ENCODE measurements at places on chromosomes 7 and 10.

GRCh38 chr10:86165666-86166065 lies 200.9 kb downstream of the GRID1 start:
- no peak for DNase-seq

DNA sequence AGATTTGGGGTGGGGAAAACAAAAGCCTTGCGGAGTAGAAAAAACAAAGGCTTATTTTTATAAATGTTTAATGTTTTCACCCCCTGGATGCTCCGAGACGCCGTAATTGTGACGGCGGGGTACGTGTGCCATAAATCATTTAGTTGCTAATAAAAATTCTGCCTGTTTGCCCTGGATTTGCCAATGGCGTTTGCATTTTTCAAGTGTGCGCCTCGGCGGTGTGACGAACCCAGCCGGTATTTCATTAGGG lies 2.5 kb upstream of the TNRC18 start:
- no peak for DNase-seq

- no peak for DNase-seq
Observed at GRCh38 chr7:100176096-100177044, 811 bp downstream of the GPC2 start.

DNA sequence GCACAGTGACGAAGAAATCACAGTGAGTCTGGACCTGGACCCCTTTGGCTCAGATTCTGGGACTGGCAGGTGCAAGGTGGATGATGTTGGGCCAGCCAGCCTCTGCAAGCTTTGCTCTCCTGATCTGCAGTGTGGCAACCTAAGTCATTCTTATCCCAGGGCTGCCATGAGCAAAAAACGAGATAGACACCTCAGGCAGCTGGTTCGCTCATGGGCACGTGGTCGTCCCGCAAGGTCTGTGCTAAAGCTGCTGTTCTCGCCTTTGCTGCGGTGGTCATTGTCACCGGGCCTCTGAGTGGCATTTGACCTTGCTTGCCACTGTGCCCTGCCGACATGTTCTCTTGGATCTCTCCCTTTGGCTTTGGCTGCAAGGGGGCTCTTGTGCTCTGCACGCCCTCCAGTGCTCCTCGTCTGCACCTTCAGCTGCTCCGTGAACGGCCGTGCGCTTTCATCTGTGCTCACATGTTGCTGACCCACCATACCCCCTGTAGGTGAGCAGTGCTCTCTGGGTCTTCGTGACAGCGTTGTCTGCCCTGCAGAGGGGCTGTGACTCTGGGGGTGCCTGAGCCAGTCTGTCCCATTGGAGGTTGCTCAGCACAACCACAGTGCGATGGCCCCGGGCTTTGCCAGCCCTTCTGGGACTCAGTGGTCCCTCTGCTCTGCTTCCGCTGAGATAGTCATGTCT lies 317.0 kb downstream of the GLRX3 start:
- no peak for DNase-seq

Data from CD4-positive, alpha-beta T cell treated with Interferon gamma for 1 hour (primary cell).